ENCODE measurements at places on chromosomes 4 and X. TPM values are rescaled to one million over a fixed set of nuclear protein-coding genes. Genes with fewer than 3 reads are reported as not detected.
A peak's percentile ranks its signal among the peaks of the same experiment; 100 is the strongest.

- H3K27me3 ChIP-seq: no peaks in the 10 kb centered on the region
- peaks cover 22% of the 10 kb centered on the region for H3K36me3 ChIP-seq
- H3K4me3 ChIP-seq: peak overlapping the region; percentile 67
- peak overlapping the region; percentile 70 for H3K27ac ChIP-seq
- peaks cover 11% of the 10 kb centered on the region for H3K4me1 ChIP-seq
- DNase-seq: no peak
Observed at GRCh38 chrX:357035-357692, 29.5 kb downstream of the PPP2R3B start.

DNA sequence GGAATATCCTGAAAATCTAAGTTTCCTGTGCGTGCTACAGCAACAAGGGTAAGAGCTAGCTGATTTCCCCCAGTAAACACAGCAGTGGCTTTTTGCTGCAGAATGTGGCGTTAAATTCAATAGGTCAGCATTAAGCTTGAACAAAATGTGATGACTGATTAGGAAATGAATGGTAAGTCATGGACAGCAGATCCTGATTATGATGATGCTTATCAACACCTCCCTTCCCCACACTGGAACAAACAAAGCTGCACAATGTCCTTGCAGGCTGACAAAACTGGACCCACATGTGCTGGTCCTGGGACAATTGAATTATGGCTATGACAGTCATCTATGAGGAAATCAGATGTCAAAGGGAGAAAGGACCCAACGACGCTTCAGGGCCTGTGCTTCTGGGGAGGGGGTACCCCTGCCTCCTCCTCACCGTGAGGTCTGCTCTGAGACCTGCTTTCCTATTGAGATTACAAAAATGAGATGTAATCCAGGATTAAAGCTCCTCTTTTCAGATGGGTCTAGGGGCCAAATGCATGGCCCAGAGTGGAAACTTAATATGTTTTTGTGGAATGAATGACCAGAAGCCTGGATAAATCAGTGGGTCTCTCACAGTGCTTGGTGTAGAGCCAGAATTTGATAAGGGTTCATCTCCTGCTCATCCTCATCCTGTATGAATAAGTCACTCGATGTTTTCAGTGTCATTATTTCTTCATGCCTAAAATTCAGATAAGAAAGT, 32.0 kb upstream of the BOD1L1 start:
- no peak overlapping the region for H3K4me3 ChIP-seq
- H3K4me1 ChIP-seq: peaks cover 8% of the 10 kb centered on the region

DNA sequence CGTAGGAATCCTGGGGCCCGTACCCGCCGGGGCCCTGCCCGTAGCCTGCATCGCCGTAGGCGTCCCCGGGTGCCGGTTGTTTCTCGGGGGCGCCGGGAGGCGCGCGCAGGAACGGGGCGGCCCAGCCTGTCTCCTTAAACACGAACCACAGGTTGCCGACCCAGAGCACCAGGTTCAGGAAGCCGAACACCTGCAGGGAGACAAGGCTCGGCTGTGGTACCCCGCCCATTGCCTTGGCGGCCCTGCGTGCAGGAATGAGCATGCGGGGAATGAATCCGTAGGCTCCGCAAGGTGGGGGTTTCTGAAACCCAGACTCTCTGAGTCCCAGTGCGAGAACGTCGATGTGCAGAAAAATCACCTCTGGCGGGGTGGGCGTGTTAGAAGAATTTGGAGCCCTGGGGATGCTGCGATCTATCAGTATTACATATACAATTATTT, 5.4 kb upstream of the PRICKLE3 start:
- no peaks in the 10 kb centered on the region for H3K4me1 ChIP-seq
- H3K27me3 ChIP-seq: no peaks in the 10 kb centered on the region
- H3K4me3 ChIP-seq: peak overlapping the region; percentile 62

GRCh38 chrX:109862433-109862832, 129.4 kb upstream of the ACSL4 start:
- no peak for DNase-seq
- H3K36me3 ChIP-seq: no peaks in the 10 kb centered on the region
- no peaks in the 10 kb centered on the region for H3K4me1 ChIP-seq
- no peak overlapping the region for H3K27ac ChIP-seq
- H3K4me3 ChIP-seq: no peak overlapping the region
- H3K27me3 ChIP-seq: no peaks in the 10 kb centered on the region

DNA sequence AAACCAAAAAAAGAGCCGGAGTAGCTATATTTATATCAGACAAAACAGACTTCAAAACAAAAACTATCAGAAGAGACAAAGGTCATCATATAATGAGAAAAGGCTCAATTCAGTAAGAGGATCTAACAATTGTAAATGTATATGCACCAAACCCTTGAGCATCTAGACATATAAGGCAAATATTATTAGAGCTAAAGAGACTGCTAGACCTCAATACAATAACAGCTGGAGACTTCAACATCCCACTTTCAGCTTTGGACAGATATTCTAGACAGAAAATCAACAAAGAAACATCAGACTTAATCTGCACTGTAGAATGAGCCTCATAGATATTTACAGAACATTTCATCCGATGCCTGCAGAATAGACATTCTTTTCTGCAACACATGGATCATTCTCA, 4.8 kb upstream of the PROM1 start:
- no peak overlapping the region for H3K27ac ChIP-seq
- no peak overlapping the region for H3K4me3 ChIP-seq
- DNase-seq: no peak
- peaks cover 5% of the 10 kb centered on the region for H3K4me1 ChIP-seq
- peaks cover 38% of the 10 kb centered on the region for H3K27me3 ChIP-seq

DNA sequence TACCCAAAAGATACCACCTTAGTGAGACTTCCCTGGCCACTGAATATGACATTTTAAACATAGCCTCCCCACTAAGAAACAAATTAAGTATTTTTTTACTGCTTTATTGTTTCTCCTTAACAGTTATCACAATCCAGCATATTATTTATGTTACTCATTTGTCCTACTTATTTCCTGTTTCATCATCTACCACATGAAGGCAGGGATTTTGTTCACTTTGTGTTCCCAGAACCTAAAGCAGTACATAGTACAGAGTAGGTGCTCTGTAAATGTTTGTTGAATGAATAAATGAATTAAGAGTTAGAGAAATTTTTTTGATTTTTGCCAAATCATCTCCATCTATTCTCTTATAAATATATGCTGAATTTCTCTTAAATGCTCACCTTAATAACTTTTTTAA, 318.4 kb upstream of the GIMD1 start:
- DNase-seq: no peak
- H3K27me3 ChIP-seq: no peaks in the 10 kb centered on the region
- no peaks in the 10 kb centered on the region for H3K36me3 ChIP-seq
- no peak overlapping the region for H3K27ac ChIP-seq

DNA sequence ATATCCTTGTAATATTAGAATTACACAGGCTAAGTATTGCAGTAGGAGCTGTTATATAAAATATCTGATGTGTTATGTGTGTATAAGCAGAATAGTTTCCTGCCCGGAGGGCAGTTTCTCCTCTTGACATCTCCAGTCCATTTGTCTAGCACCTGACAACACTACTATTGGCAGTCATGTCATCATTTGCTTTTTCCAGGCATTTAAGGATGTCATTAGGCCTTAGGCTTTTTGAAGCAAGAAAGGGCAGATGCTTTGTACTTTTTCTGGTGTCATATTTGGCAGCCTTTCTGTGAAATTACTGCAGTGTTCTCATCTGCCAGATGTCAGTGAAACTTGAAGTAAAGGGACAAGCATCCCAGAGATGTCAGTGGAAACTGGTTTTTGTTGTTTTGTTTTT, 2017.6 kb upstream of the IGFBP7 start:
- no peaks in the 10 kb centered on the region for H3K36me3 ChIP-seq
- H3K4me3 ChIP-seq: no peak overlapping the region
- no peaks in the 10 kb centered on the region for H3K27me3 ChIP-seq
- no peaks in the 10 kb centered on the region for H3K4me1 ChIP-seq

DNA sequence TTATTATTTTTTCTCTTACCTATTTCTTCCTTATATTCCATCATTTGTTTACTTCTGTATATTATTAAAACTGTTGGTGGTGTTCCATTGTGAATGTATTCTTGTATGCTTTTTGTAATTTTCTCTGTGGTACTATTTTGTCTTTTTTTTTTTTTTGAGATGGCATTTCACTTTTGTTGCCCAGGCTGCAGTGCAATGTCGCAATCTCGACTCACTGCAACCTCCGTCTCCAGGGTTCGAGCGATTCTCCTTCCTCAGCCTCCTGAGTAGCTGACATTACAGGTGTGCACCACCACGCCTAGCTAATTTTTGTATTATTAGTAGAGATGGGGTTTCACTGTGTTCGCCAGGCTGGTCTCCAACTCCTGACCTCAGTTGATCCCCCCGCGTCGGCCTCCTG, 8.6 kb downstream of the KDM6A start:
- no peak for DNase-seq
- H3K4me3 ChIP-seq: no peak overlapping the region
- no peaks in the 10 kb centered on the region for H3K36me3 ChIP-seq
- H3K27me3 ChIP-seq: no peaks in the 10 kb centered on the region
- H3K4me1 ChIP-seq: peaks cover 31% of the 10 kb centered on the region
- H3K27ac ChIP-seq: no peak overlapping the region

GRCh38 chr4:52641854-52642563, 17.1 kb downstream of the USP46 start:
- no peaks in the 10 kb centered on the region for H3K4me1 ChIP-seq
- H3K4me3 ChIP-seq: no peak overlapping the region
- DNase-seq: peak; percentile 25
- no peaks in the 10 kb centered on the region for H3K27me3 ChIP-seq
- H3K27ac ChIP-seq: no peak overlapping the region

- H3K36me3 ChIP-seq: no peaks in the 10 kb centered on the region
- H3K27me3 ChIP-seq: no peaks in the 10 kb centered on the region
- DNase-seq: no peak
- no peak overlapping the region for H3K27ac ChIP-seq
Observed at GRCh38 chr4:89173336-89174090, 62.2 kb downstream of the TIGD2 start.

DNA sequence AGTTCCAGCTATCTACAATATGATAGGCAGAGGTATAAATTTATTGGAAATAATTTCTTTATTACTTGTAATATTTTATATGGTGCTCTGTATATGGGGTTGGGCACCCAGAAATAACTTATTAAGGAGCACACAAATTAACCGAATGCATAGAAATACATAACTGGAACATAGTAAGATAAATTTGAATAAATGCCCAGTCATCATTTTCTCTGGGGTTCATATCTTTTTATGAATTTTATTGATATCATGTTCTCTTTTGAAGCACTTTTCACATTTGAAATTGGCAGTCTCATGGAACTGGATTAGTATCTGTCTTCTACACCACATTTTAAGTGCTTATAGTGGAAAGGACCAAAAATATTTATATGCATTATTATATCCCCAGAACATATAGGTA, 122.0 kb downstream of the PCDH7 start:
- DNase-seq: no peak
- no peaks in the 10 kb centered on the region for H3K4me1 ChIP-seq
- H3K27me3 ChIP-seq: no peaks in the 10 kb centered on the region
- no peaks in the 10 kb centered on the region for H3K36me3 ChIP-seq
- no peak overlapping the region for H3K27ac ChIP-seq

- H3K27me3 ChIP-seq: no peaks in the 10 kb centered on the region
- DNase-seq: no peak
- no peak overlapping the region for H3K27ac ChIP-seq
- no peak overlapping the region for H3K4me3 ChIP-seq
Observed at GRCh38 chr4:65971686-65972085, 301.4 kb upstream of the EPHA5 start.

DNA sequence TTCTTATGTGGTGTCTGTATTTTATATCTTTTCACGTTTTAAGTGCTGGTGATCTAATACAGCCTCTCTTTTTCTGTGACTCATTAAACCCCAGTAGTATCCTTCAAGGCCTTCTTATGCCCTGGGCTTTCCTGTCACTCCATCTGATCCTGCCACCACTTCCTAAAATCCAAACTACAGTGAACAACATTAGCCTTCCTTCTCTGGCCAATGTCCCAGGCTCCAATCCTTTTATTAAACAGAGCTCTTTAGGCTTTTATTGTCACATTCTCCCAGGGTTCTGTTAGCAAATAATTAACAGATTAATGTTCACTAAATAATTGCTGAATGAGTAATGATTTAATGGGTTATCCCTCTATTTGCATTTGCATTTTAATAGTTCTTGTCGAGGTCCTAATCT, 47.9 kb upstream of the ITM2A start:
- no peaks in the 10 kb centered on the region for H3K27me3 ChIP-seq
- no peak overlapping the region for H3K4me3 ChIP-seq
- H3K4me1 ChIP-seq: no peaks in the 10 kb centered on the region
- H3K36me3 ChIP-seq: no peaks in the 10 kb centered on the region

The FABP2 gene
- total RNA-seq: not detected

The NUDT9 gene
- total RNA-seq: 12.5 TPM

The ADH1C gene
- not detected for total RNA-seq

The GLUD2 gene
- total RNA-seq: 0.32 TPM

The GAB3 gene
- total RNA-seq: 6.0 TPM

The USP17L17 gene
- not detected for total RNA-seq

The ARHGAP24 gene
- total RNA-seq: not detected

The ACOX3 gene
- total RNA-seq: 13.2 TPM
